ENCODE measurements at places on chromosomes 6 and 20. TPM values are rescaled to one million over a fixed set of nuclear protein-coding genes. Genes with fewer than 3 reads are reported as not detected.

DNA sequence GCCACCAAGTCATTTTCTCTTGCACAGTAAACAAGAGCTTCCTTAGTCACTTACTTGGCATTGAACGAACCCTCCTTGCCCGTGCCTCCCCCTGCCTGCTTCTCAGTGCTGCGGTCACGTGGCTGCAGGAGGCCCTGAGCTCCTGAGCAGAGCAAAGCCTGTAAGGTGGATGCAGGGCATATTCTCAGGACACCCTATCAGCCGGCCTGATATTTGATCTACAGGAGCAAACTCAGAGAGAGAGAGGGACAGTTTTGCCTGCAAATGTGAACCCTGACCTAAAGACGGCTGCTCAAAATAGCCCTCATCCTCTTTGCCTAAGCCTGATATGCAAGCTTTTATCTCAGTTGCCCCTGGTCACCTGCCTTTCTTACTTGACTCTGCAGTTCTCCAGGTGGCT lies 93.0 kb upstream of the POPDC3 start:
- peak; percentile 15 for DNase-seq
- H3K36me3 ChIP-seq: peaks cover 17% of the 10 kb centered on the region
- H3K4me1 ChIP-seq: no peaks in the 10 kb centered on the region
- H3K27ac ChIP-seq: no peak overlapping the region
- H3K4me3 ChIP-seq: no peak overlapping the region

Gene UCKL1
- 43.7 TPM for total RNA-seq

Gene BEND3
- 2.8 TPM for total RNA-seq

DNA sequence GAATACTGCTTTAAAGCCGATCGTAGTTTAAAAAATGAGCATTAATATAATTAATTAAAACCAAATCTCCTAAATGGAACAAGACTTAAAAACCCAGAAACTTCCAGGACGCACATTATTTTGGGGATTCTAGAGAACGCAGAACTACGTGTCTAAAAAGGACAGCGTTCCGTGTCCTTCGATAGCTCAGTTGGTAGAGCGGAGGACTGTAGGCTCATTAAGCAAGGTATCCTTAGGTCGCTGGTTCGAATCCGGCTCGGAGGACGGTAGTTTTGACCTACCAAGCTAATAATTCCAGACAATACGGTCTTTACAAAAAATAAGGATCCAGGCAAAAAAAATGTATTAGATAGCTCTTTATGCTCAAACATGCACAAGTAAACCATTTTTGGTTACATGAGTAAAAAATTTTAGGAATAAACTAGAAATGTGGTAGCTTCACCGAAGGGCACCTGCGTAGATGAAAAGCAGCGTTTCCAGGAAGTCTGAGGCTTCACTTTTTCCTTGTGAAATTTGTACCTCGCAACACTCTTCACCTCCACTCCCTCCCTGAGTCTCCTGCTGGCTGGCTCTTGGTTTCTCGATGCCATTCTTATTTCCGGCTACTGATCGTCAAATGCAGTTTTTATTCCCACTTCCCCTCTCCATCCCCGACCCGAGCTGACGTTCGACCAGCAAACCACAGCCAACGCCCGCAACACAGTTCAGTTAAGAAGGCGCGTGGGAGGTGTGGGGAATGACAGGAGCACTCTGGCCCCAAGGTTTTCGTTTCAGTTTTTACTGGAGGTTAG lies 19.6 kb upstream of the ABT1 start:
- no peak overlapping the region for H3K27ac ChIP-seq
- H3K27me3 ChIP-seq: peaks cover 2% of the 10 kb centered on the region
- H3K4me1 ChIP-seq: peaks cover 6% of the 10 kb centered on the region
- H3K4me3 ChIP-seq: peak overlapping the region; percentile 74
- H3K36me3 ChIP-seq: peaks cover 8% of the 10 kb centered on the region

DNA sequence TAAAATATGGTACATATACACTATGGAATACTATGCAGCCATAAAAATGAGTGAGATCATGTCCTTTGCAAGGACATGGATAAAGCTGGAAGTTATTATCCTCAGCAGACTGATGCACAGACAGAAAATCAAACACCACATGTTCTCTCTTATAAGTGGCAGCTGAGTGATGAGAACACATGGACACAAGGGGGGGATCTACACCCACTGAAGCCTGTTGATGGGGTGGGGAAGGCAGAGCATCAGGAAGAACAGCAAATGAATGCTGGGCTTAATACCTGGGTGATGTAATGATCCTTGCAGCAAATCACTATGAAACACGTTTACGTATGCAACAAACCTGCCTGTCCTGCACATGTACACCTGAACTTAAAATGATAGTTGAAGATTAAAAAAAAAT lies 71.3 kb downstream of the MANEA start:
- DNase-seq: no peak
- no peaks in the 10 kb centered on the region for H3K36me3 ChIP-seq
- H3K27me3 ChIP-seq: no peaks in the 10 kb centered on the region
- no peak overlapping the region for H3K27ac ChIP-seq
- H3K4me3 ChIP-seq: no peak overlapping the region
- no peaks in the 10 kb centered on the region for H3K4me1 ChIP-seq

DNA sequence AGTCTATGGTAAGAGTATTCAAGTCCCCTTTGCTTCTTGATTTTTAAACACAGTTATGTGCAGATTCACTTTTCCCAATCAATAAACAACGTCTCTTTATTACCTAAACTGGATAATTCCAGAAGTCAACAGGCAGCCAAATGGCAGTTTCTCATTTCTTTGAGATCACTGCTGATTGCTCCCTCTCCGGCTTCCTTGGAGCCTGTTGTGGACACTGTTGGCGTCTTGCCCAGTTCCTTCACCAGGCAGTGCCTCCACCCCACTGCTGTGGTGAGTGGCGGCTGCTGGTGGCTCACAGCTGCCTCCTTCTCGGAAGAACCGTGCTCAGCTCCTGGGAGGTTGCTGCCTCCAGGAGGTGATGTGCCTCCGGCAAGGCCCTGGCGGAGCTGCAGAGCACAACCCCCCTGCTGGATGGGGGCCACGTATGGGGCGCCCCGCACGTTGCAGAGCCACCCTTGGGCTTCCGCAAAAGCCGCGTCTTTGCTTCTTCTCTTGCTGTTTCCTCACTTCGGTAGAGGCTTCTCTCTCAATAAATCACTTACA lies 105.1 kb upstream of the CNKSR3 start:
- no peaks in the 10 kb centered on the region for H3K36me3 ChIP-seq
- DNase-seq: peak; percentile 86
- peak overlapping the region; percentile 17 for H3K4me3 ChIP-seq

Gene HLA-DPB1
- total RNA-seq: not detected

Gene HDGFL1
- total RNA-seq: not detected

DNA sequence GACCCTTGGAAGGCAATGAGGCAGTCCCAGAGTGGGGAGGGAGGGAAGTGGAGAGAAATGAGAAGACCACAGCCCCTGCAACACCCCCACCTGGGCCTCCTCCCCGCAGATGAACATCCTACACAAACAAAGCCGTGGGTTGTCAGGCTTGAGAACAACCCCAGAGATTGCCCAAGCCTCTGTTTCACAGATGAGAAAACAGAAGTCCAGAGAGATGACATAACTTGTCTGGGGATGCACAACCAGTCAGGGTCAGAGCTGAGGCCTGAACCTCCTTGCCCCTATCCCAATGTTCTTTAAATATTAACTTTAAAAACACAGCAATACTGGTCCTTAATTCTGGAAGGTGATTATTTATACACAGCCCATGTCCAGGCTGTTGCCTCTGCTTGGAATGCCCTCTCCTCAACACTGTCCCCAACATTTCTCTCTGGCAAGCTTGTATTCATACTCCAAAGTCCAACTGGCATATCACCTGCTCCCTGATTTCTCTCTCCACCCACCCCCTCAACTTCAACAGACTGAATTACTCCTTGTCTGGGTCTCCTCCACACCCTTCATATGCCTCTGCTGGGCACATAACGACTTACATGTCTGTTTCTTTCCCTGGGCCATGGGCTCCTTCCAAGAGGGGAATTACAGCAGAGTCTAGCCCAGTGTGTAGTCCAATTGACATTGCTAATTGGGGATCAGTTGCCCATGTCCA lies 135.5 kb upstream of the LRFN2 start:
- no peak overlapping the region for H3K4me3 ChIP-seq
- H3K27me3 ChIP-seq: no peaks in the 10 kb centered on the region
- no peaks in the 10 kb centered on the region for H3K4me1 ChIP-seq
- no peak overlapping the region for H3K27ac ChIP-seq

DNA sequence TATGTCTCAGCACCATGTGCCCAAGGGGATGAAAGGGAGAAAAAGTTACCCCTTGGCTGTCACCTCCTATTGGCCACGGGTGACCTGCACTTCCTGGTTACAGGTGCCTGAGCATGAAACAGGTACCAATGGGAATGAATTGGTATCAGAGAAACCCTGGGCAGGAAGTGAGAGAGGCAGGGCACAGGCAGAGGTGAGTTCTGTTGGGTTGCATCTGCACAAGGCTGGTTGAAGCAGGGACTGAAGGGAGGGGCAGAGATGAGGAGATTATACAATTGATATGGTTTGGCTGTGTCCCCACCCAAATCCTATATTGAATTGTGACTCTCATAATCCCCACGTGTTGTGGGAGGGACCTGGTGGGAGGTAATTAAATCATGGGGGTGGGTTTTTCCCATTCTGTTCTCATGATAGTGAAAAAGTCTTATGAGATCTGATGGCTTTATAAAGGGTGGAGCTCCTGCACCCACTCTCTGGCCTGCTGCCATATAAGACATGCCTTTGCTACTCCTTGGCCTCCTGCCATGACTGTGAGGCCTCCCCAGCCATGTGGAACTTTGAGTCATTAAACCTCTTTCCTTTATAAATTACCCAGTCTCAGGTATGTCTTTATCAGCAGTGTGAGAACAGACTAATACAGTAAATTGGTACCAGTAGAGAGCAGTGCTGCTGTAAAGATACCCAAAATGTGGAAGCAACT lies 291.8 kb downstream of the LRFN2 start:
- no peaks in the 10 kb centered on the region for H3K27me3 ChIP-seq
- H3K4me3 ChIP-seq: no peak overlapping the region
- DNase-seq: no peak
- H3K36me3 ChIP-seq: no peaks in the 10 kb centered on the region
- no peaks in the 10 kb centered on the region for H3K4me1 ChIP-seq

DNA sequence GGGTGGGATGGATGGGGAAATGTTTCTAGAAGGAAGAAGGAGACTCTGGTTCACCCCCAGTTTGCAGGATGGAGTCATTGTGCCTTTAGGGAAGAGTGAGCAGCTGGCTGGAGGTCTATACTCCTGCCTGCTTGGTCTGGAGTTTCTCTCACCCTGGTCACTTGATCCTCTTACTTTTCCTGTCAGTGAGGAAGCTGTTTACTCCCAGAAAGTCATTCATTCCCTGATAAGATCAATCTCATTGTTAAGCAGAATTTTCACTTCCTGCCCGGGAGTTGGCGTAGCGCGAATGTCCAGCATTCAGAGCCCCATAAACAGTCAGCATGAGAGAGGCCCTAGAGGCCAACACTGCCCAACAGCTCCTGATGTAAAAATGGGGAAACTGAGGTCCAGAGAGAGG lies 70.4 kb upstream of the SIRPA start:
- no peak overlapping the region for H3K27ac ChIP-seq
- no peaks in the 10 kb centered on the region for H3K36me3 ChIP-seq
- H3K4me3 ChIP-seq: no peak overlapping the region

Gene STX16
- 93.3 TPM for total RNA-seq

Gene FAXC
- total RNA-seq: 2.3 TPM

GRCh38 chr6:105664931-105665330 lies 262.0 kb upstream of the PREP start:
- H3K27ac ChIP-seq: no peak overlapping the region
- DNase-seq: no peak
- H3K4me1 ChIP-seq: no peaks in the 10 kb centered on the region
- H3K27me3 ChIP-seq: no peaks in the 10 kb centered on the region
- H3K4me3 ChIP-seq: no peak overlapping the region

- H3K27me3 ChIP-seq: no peaks in the 10 kb centered on the region
- H3K4me1 ChIP-seq: peaks cover 17% of the 10 kb centered on the region
- H3K27ac ChIP-seq: no peak overlapping the region
- no peak overlapping the region for H3K4me3 ChIP-seq
- DNase-seq: no peak
These were observed 6.8 kb upstream of the ARMC2 start for GRCh38 chr6:108841377-108841855.

GRCh38 chr6:113882336-113883022 lies 25.3 kb downstream of the MARCKS start:
- H3K4me3 ChIP-seq: no peak overlapping the region
- H3K4me1 ChIP-seq: peaks cover 7% of the 10 kb centered on the region
- peak; percentile 32 for DNase-seq
- no peaks in the 10 kb centered on the region for H3K36me3 ChIP-seq

- DNase-seq: no peak
- H3K36me3 ChIP-seq: no peaks in the 10 kb centered on the region
- peaks cover 6% of the 10 kb centered on the region for H3K4me1 ChIP-seq
- H3K27ac ChIP-seq: no peak overlapping the region
- H3K4me3 ChIP-seq: no peak overlapping the region
These were observed 437.1 kb downstream of the UTRN start for GRCh38 chr6:144722154-144722737.

GRCh38 chr6:30399390-30400058 lies 54.6 kb downstream of the RPP21 start:
- H3K36me3 ChIP-seq: no peaks in the 10 kb centered on the region
- peaks cover 28% of the 10 kb centered on the region for H3K27me3 ChIP-seq
- DNase-seq: peak; percentile 37
- no peaks in the 10 kb centered on the region for H3K4me1 ChIP-seq
- H3K4me3 ChIP-seq: no peak overlapping the region
- H3K27ac ChIP-seq: no peak overlapping the region

GRCh38 chr6:39425346-39426072 lies 103.0 kb upstream of the KCNK16 start:
- no peak for DNase-seq
- no peaks in the 10 kb centered on the region for H3K36me3 ChIP-seq
- no peak overlapping the region for H3K27ac ChIP-seq

GRCh38 chr20:1567392-1568162 lies 10.1 kb upstream of the SIRPD start:
- peak; percentile 88 for DNase-seq
- H3K27ac ChIP-seq: peak overlapping the region; percentile 68
- no peaks in the 10 kb centered on the region for H3K36me3 ChIP-seq
- H3K4me3 ChIP-seq: peak overlapping the region; percentile 41
- H3K27me3 ChIP-seq: no peaks in the 10 kb centered on the region

Gene FOXC1
- 16.8 TPM for total RNA-seq

Gene DACT2
- not detected for total RNA-seq

All from MCF 10A (cell line).